ENCODE measurements at places on chromosomes 3 and 15.

DNA sequence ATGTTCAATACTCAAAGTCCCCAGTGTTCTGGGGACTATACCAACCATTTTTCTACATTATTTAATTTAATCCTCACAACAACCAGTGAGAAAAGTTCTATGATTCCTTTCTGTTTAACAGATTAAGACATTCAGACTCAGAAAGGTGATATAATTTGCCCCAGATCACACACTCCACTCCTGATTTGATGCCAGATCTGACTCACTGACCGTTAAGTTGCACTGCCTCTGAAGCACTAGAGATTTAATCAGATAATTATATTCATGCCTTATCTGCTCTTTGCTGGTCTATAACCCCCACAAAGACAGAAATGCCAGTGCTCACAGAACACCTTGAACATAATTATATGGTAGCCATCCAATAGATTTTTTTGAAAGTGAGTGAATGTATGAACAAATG is 501.0 kb downstream of the IGSF11 start:
- H3K36me3 ChIP-seq = no peaks in the 10 kb centered on the region
- H3K4me3 ChIP-seq = no peak overlapping the region
- no peaks in the 10 kb centered on the region for H3K4me1 ChIP-seq
- DNase-seq = no peak
- H3K27ac ChIP-seq = no peak overlapping the region

GRCh38 chr3:194137506-194138474 is 1.8 kb downstream of the HES1 start:
- peak overlapping the region; percentile 73 for H3K4me3 ChIP-seq
- peak overlapping the region; percentile 53 for H3K27ac ChIP-seq
- H3K27me3 ChIP-seq = no peaks in the 10 kb centered on the region
- H3K4me1 ChIP-seq = peaks cover 50% of the 10 kb centered on the region
- peak; percentile 79 for DNase-seq

DNA sequence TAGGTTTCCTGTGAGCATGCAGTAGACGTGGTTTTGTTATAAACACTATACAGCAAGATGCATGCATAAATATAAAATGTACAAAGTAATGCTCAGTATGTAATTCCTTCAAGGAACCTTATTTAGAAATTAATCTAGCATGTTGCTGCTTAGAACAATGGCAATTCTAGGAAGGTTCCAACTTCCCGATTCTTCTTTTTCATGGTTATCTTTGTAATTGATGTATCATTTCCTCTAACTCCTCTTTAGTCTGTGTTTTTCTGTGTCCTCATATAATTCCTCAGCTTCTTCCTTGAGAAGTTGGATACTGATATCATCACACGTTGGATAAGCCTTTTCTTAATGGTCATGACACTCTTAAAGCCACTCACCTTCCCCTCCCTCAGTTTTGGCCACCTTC is 3.5 kb downstream of the TSEN2 start:
- no peaks in the 10 kb centered on the region for H3K36me3 ChIP-seq
- H3K27ac ChIP-seq = no peak overlapping the region
- no peak overlapping the region for H3K4me3 ChIP-seq
- H3K27me3 ChIP-seq = no peaks in the 10 kb centered on the region

DNA sequence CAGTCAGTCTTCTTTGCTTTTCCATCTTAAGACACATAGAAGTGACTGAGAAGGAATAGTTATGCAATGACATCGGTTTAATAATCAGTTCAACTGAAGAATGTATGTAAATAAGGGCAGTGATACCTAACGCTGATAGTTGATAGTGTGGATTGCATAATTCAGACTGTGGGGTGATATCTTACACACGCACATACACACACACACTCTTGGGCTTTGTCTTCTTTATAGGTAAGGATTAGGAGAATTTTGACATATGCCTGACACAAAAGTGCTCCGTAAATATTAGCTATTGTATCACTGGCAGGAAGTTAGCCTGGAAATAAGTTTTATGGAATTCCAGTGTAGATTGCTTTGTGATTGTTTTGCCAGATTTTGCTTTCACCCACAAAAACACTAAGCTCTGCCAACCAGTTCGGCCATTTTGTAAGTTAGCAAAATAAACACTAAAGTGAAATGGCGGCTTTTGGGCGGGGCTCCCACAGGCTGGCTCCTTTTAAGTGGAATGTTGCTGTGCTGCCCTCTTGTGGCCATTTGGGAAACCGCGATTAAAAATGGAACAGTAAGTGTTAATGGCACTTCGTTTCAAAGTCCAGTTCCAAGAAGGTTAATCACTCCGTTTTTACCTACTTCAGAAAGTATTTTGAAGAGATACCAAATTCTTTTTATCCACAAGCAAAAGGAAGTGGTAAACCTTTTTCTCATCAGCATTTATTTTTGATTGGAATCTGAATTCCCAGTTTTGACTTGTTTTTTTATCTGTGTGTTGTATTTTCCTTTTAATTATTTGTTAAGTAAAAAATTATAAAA is 17.7 kb downstream of the CHD2 start:
- no peaks in the 10 kb centered on the region for H3K36me3 ChIP-seq
- H3K27me3 ChIP-seq = no peaks in the 10 kb centered on the region
- peak overlapping the region; percentile 89 for H3K27ac ChIP-seq
- no peak overlapping the region for H3K4me3 ChIP-seq
- peak; percentile 99 for DNase-seq

DNA sequence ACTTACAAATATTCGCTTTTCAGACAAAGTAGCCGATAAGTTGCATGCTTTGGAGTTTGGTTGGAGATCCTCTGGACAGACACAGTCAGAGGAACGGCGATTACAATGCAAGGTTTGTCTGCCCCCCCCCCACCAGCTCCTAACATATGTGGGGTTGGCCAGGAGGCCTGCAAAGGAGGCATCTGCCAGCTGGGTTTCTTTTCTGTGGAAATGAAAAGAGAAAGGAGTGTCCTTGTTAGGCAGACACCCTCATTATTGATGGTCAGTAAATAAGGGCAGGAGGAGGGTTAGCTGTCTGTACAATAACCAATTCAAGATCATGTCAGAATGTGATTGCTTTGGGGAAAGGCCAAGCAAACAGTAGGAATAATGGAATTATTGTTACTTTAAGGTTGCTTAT is 49.1 kb downstream of the TLNRD1 start:
- H3K4me3 ChIP-seq = no peak overlapping the region
- no peak overlapping the region for H3K27ac ChIP-seq
- H3K27me3 ChIP-seq = no peaks in the 10 kb centered on the region
- no peaks in the 10 kb centered on the region for H3K4me1 ChIP-seq
- no peak for DNase-seq
- H3K36me3 ChIP-seq = no peaks in the 10 kb centered on the region

GRCh38 chr15:40593588-40594428 is at the start of gene KNL1:
Gene KNL1 (plus strand): TSS chr15:40594249. CDS start chr15:40602932, 8,683 bp downstream.
- peak within 1 kb of the TSS; percentile 71 for H3K4me3 ChIP-seq
- peak within 1 kb of the TSS; percentile 77 for H3K27ac ChIP-seq
- DNase-seq = peak; percentile 96
- no peaks in the 10 kb centered on the region for H3K27me3 ChIP-seq
- H3K4me1 ChIP-seq = peaks cover 4% of the 10 kb centered on the region
- no peaks in the 10 kb centered on the region for H3K36me3 ChIP-seq

DNA sequence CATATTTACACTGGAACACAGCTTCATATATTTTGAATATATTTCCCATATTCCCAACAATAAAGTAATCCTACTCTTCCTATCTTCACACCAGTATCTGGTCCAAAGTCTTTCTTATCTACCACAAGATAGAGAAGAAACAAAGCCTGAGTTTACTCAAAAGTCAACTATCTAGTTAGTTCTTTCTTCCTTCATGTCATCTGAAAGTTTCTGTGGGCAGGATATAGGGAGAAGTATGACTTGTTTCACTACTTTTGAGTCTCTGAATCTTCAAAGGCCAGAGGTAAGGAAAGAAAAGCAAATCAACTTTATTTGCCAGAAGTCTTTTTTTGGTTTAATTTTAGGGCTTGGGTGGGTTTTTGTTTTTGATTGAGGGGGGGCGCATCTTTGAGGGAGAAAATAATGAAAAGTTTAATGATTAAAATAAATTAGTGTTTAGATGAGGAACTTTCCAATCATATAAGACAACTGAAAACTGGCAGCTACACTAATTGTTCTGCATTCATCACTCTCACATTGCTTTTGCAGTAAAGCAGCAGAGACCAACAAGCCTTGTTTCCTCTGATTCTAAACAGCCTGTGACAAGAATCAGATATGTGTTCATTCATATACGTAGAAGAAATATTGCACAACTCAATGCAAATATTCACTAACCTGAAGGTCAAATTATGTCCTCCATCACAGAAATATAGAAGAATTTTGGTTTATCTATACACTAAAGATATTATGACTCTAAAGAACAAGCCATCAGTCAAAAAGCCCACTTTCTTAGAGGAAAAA is 421.4 kb downstream of the SHQ1 start:
- H3K36me3 ChIP-seq = no peaks in the 10 kb centered on the region
- H3K27me3 ChIP-seq = no peaks in the 10 kb centered on the region
- no peak overlapping the region for H3K4me3 ChIP-seq

GRCh38 chr3:175704366-175705055 is 845.4 kb downstream of the NAALADL2 start:
- H3K4me3 ChIP-seq = no peak overlapping the region
- no peak overlapping the region for H3K27ac ChIP-seq
- H3K4me1 ChIP-seq = no peaks in the 10 kb centered on the region

- DNase-seq = no peak
- H3K27me3 ChIP-seq = no peaks in the 10 kb centered on the region
- no peaks in the 10 kb centered on the region for H3K4me1 ChIP-seq
- no peak overlapping the region for H3K27ac ChIP-seq
- H3K4me3 ChIP-seq = no peak overlapping the region
- no peaks in the 10 kb centered on the region for H3K36me3 ChIP-seq
These were observed 72.9 kb upstream of the NDN start for GRCh38 chr15:23760024-23760423.

DNA sequence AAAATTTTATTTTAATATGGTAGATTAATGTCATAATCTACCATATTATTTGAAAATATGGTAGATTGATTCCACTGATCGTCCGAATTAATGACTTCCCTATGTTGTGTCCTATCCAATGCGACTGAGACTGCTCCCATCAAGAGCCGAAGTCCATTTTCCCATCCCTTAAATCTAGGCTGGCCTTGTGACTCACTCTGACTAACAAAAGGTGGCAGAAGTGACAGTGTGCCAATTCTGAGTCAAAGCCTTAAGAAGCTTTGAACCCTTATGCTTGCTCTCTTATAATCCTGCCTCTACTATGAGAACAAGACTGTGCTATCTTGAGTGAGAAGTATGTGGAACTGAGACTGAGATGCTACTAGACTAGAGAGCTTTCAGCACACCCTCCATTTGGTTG is 387.2 kb downstream of the ROBO1 start:
- DNase-seq = no peak
- H3K4me3 ChIP-seq = no peak overlapping the region
- H3K36me3 ChIP-seq = no peaks in the 10 kb centered on the region

GRCh38 chr3:135760581-135760980 is 204.9 kb upstream of the PPP2R3A start:
- H3K4me1 ChIP-seq = no peaks in the 10 kb centered on the region
- no peak for DNase-seq
- no peaks in the 10 kb centered on the region for H3K27me3 ChIP-seq
- no peak overlapping the region for H3K27ac ChIP-seq
- H3K36me3 ChIP-seq = no peaks in the 10 kb centered on the region

DNA sequence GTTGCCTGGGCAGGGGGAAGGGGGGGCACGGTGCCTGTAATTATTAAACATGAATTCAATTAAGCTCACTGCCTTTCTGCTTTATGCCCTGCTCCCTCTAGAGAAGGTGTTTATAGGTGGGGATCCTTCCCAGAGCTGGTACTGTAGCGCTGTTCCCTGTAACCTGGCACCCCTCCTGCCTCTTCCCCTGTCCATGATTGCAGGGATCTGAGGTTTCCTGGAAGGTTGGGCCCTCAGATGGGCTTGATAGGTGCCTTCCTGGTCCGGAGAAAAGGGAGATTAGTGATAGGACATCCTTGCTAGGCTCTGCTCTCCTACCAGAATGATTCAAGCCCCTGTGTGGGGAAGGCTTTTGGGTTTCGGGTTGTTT is 2.1 kb upstream of the FAM131A start:
- peak overlapping the region; percentile 98 for H3K27ac ChIP-seq
- no peak for DNase-seq
- H3K27me3 ChIP-seq = no peaks in the 10 kb centered on the region
- no peaks in the 10 kb centered on the region for H3K36me3 ChIP-seq
- H3K4me3 ChIP-seq = peak overlapping the region; percentile 95

DNA sequence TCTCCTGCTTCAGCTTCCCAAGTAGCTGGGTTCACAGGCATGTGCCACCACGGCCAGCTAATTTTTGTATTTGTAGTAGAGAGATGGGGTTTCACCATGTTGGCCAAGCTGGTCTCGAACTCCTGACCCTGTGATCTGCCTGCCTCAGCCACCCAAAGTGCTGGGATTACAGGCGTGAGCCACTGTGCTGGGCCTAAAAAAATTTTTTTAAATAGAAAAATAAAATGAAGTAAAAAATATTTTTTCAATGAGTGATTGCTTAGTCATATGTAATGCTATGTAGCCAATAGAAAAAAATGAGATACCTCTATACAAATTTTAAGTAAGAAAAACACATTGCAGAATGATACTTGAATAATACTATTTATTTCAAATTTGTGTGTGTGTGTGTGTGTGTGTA is 27.9 kb upstream of the SLC30A4 start:
- no peak overlapping the region for H3K4me3 ChIP-seq
- H3K4me1 ChIP-seq = no peaks in the 10 kb centered on the region
- no peaks in the 10 kb centered on the region for H3K36me3 ChIP-seq
- H3K27me3 ChIP-seq = no peaks in the 10 kb centered on the region

DNA sequence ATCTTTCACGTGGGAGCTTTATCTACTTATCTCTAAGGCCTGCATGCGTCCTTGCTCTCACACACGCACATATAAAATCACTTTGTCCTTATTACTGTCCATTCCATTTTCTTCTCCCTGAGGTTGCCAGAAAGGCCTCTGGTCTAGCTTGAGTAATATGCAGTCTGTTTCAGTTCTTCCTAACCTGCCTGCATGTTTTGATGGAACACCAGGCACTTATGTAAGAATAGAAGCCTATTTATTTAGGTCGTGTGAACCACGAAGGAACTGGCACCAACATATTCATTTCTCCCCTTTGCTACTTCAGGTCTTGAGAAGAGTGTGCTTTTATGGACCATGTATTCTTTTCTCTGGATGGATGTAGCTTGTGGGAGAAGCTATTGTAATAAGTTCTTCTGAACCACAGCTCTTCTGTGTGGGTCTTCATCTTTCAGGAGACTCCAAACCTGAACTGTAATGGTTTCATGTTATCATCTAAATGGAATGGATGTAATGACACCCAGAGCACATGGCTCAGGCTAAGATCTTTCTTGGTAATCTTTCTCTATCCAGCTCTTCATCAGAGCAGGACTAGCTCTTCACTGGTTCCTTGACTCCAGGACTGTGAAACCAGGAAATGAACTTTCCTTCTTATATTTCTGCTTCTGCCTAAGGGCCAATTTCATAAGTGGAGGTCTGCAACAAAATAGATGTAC is 53.8 kb downstream of the UBE2E2 start:
- no peak overlapping the region for H3K4me3 ChIP-seq
- no peaks in the 10 kb centered on the region for H3K27me3 ChIP-seq
- H3K27ac ChIP-seq = no peak overlapping the region
- no peak for DNase-seq

Data from testis (tissue), 5 donors.